Mesenteric fat pad (tissue), 1 donor: ENCODE measurements at places on chromosomes 4 and X. TPM values are rescaled to one million over a fixed set of nuclear protein-coding genes. Genes with fewer than 3 reads are reported as not detected.

GRCh38 chr4:54054501-54054900 is 9.9 kb downstream of the CHIC2 start:
- no peak for DNase-seq

DNA sequence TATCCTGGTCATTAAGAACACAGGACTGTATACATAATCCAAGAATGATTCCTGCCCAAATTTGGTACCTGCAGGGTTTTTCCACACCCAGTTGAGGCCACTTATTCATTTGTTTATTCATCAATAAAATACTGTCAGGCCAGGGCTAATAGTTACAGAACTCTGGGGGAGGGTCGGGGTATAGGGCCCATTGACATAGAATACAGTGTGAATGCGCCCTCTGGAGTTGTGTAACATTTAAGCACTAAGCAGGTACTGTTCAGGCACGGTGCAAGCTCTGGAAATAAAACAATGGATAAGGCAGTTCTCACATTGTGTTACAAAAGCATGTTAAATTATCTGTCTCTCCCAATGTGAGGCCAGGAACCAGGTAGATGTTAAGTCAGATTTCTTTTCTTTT is 30.8 kb upstream of the LRBA start:
- no peak for DNase-seq

GAGE12F gene
- total RNA-seq, result not detected

HPGDS gene
- 4.1 TPM for total RNA-seq

DNA sequence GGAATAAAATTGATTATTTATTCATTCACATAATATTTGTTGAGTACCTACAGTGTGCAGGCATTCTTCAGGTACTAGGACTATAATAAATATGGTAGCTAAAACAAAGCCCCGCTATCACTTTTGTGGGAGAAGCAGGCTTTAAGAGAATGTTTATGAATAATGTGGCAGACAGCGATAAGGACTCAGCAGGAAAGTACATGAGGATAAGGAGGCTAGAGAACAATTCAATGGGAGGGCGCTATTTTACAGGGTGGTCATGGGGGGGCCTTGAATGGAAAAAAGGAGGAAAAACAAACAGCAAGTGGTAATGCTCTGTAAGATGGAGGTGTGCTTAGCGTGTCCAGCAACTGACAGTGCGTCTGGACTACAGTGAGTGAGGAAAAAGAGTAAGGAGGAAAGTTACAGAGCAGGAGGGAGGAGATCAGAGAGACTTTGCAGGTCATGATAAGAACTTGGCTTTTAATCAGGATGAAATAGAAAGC is 264.2 kb upstream of the ETNPPL start:
- DNase-seq, result no peak
